Stimulated activated CD8-positive, alpha-beta memory T cell treated with anti-CD3 and anti-CD28 coated beads, Interleukin-2, amount 100 ng/mL, for 48 hours (primary cell): ENCODE measurements at places on chromosomes 1 and 21.

GRCh38 chr1:98389809-98390208 lies 271.7 kb upstream of the SNX7 start:
- no peak for DNase-seq

GRCh38 chr1:24084050-24084449 lies 27.9 kb downstream of the MYOM3 start:
- no peak for DNase-seq

DNA sequence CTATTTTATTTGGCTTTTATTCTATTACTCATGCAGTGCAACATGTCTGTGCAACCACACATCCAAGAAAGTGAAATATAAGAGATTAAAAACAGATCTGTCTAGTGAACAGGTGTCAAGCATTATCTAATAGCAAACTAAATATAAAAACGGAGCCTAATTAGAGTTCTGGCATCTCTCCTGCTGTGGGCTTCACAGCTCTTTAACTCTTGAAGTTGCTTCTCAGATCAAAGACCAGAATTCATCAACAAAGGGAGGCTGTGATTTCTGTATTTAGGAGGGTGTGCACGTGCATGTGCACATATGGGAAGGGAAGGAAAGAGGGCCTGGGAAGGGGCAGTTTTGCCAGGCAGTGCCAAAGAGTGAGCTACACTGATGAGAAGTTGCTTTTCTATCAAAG lies 81.0 kb downstream of the MIS18A start:
- DNase-seq = no peak

DNA sequence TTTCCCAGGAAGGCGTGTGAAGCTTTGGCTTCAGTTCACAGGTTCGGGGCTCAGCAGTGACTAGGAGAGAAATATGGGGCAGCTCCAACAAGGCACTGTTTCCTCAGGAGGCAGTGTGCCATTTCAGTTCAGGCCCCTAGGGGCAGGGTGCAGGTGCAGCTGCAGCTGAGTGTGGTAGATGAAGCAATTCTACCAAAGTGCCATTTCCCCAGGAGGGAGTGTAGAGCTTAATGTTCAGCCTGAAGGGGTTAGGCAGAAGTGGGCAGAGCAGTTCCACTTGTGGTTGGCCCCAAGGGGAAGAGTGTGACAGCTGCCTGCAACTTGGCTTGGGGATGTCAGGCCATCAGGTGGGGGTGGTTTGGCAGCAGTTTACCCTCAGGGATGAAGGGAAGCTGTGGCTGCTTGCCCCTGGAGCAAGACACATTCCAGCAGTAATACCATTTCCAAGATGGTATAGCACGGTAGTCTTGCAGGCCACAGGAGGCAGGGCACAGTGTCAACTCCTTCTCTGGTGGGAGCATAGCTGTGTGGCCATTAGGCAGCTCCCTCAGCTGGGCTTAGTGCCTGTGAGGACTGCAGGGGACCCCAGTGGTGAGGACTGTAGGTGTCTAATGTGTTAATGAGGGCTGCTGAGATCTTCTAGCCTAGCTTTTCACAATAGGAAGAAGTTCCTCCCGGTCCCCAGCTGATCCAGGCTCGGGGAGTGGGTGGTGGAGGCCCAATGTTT lies 34.7 kb downstream of the RGSL1 start:
- no peak for DNase-seq

DNA sequence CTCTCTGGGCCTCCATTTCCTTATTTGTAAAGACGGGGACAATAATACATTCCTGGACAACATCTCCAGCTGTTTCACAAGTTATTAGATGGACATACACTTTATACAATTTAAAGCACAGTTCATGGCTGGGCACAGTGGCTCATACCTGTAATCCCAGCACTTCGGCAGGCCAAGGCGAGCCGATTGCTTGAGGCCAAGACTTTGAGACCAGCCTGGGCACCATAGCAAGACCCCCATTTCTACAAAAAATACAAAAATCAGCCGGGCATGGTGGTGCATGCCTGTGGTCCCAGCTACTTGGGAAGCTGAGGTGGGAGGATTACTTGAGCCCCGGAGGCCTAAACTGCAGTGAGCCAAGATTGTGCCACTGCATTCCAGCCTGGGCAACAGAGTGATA lies 34.1 kb downstream of the IGSF21 start:
- no peak for DNase-seq

GRCh38 chr1:39632682-39633417 lies 6.6 kb downstream of the HEYL start:
- no peak for DNase-seq

DNA sequence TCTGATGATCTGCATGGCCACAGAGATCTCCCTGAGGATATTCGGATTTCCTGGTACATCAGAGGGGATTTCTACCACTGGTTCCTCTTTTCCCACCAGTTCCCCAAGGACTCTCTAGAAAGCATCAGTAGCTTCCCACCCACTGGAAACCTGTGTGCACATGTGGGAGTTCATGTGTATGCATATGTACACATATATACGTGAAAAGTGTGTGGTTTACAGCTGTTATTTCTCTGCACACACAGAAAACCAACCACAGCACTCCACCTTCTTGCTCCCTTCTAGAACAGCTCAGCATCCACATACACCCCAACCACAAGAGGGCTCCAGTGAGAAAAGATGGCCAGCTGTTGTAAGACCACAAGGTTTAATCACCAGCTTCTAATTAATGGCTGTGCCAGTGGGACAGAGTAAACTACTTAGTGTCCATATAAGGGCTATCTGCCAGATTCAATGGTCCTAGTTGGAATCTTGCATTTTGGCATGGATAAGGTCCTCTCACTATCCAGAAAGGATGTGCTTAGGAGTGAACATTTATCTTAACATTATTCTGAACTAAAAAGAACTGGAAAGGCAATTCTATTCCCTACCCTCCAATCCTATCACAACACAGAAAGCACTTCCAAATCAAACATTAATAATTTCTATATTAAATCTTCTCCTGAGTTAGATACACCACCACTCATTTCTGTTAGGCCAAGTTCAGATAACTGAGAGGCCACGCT lies 24.1 kb downstream of the GPR3 start:
- no peak for DNase-seq

DNA sequence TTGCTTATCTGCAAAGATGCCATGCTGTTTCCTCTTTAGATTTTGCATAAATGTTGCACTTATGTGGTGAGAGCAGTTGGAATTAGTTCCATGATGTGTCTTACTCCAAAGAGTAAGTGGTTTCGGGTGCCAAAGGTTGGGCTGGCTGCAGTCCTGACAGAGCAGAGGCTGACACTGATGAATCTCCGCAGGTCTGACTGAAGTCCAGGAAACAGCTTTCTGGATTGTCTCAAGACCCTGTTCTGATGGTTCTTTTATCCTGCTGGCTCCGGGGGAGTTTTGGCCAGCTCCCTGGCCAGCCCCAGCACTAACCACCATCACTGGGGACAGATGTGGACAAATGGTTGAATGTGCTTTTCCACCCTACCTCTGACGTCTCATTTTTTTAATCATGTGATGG lies 207.2 kb upstream of the KIAA0040 start:
- no peak for DNase-seq

GRCh38 chr1:16067127-16067768 lies 6.2 kb downstream of the FAM131C start:
- DNase-seq = no peak

GRCh38 chr1:155177192-155177917 lies 3.7 kb downstream of the TRIM46 start:
- DNase-seq = no peak

DNA sequence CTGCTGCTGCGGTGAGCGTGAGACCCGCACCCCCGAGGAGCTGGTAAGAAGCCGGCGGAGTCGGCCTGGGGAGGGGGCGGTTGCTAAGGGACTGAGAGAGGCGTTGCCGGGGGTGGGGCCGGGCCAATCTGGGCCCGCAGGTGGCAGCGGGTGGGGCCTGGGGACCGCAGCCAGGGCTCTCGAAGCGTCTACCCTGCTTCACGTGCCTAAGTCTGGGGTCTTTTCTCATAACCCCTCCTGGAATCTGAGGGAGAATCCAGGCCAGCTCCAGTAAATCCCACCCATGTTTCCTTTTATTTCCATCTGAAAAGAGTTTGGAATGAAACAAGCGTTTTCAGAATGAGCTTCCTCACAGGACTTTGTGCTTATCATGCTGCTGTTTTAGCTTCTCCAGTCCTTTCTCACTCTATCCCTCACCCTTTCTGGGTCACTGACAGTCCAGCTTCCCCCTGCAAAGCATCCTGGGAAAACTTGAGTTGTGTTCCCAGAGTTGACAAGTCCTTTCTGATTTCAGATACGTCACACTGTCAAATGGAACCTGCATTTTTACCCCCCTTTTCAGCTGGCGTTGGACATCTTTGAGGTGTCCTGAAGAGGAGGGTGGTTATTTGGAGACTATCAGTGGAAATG lies 431 bp downstream of the CLCN6 start:
- no peak for DNase-seq

DNA sequence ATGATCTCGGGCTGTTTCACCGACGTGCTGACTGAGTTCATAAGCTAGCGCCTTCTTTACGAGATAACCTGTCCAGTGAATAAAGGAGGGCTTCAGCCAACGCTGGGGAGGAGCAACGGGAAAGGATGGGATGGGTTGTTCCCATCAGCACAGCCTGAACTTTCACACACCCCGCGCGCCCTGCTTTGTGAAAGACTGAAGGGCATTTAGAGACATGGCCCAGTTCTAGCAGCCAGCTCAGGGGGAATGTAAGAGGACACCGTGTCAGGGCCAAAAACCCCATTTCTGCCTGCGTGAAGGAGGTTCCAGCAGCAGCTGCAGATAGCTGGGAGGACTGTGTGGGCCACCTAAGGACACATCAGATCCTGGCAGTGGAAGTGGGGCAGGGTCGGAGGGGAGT lies 255.1 kb upstream of the RAB4A start:
- DNase-seq = no peak

- DNase-seq = no peak
These were observed 77.0 kb upstream of the TLR5 start for GRCh38 chr1:223219846-223220610.

DNA sequence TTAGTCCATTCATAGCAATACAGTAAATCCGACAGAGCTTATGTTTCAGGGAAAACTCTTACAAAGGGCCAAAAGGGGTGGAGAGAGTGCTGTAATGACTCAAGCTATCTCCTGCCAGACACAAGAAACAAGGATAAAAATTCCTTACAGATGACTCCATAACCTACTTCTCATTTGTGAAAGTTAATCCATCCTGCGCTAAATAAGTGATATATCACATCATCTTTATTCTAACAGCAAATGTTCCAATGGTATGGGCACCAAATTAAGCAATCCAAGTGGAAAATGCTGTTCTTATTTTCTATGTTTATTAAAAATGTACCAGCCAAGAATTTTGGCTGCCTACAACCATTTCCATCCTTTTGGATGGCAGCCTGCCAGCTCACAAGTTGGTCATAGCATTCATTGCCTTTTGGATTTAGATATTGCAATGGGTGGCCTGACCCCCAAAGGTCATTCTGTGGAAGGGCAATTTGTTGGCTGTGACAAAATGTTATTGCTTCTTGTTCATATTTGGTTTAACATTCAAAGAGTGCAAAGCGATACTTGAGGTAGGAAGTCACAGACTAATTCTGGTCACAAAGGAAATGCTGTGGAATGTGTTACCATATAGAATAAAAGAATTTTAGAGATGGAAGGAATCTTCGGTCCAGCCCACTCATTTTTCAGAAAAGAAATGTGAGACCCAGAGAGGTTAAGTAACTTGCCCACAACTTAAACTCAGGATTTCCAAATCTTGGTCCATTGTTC lies 2.8 kb upstream of the ENAH start:
- DNase-seq = no peak

DNA sequence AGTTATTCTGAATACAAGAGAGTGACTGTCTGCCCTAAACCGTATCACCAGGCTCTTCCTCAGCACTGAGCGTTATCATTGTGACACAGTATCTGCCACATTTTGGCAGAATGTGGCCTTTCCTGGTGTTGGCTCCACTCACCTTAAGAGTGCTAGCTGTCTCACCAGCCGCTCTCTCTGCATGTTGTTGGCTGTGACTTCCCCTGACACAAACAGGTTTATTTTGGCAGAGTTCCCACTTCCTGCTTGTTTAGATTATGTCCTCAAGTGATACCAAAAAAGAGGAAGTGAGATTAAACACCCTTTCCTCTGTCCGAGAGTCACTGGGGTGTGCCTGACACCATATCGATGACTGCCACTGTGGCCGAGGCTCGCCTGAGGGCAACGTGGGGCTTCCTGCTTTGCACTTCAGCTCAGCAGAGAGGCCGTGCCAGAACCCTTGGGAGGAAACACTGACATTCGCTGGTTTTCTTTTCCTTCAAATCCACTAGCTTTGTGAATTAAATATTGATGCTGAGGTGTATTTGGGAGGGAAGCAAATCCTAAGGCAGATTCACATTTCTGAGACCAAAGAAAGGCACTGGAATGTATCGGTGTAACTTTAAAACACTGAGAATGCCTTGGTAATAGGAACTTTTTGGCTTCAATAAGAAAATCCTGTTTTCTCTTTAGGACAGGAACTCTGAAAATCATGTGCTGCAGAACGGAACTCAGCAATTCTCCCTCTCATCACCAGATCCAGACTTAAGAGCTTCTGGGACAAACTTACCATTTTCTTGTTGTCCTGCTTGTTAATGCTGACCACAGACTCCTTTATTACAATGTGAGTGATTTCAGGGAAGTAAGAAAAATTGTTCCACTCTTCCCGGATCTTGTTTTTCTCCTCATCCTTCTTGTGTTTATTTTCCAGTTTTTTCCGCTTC lies 102.1 kb downstream of the JAK1 start:
- DNase-seq = peak; percentile 20

DNA sequence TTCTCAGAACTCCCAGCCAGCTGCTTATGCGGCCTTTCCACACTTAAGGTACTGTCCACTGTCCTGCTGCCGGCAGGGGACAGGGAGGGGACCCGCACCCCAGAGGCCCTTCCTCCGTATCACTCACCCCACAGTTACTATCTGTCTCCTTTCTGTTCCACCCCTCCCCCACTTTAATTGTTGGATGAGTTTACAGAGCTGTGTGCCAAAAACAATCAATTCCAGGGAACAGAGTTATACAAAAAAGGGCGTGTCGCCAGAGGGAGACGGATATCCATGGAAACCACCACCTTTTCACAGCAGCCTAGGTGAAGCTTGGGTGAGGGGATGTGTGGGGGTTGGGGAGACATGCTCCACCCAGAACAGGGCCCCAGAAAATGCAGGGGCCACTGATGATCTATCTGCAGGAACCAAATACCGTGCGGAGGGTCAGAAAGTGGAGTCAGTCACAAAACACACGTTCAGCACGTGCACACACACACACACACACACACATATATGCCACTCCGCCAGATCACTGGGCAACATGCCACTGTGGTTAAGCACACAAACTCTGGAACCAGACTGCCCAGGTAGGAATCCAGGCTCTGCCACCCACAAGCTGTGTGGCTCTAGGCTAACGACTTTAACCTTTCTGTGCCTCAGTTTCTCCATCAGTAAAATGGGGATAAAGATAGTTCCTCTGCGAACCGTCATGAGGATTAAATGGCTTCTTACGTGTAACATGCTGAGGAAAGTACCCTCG lies 30.5 kb downstream of the CASZ1 start:
- no peak for DNase-seq
